ENCODE measurements at places on chromosomes 12 and 14.

DNA sequence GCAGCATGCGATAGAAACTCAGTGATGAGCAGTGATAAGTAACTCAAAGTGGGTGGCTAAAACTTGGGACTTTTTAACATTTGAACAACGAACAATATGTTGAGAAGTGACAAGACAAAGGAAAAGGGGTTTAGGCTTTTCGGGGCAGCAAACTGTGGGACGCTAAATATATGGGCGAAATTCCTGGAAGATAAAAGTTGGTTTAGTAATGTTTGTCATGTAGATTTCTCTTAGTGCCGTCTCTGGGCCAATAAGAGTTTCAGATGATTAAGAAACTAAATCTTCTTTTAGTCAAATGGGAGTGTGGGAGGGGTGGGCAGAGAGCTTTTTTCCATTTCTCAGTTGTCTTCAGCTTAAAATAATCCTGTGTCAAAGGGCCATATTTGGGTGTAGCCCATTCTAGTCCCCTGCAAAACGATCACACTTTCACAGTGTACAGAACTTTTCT lies 41.7 kb upstream of the FUT8 start:
- DNase-seq = no peak

GRCh38 chr14:29773990-29774389 lies 153.7 kb downstream of the PRKD1 start:
- DNase-seq = no peak

- no peak for DNase-seq
Measured at GRCh38 chr14:95482627-95483308, 33.7 kb downstream of the SYNE3 start.

- DNase-seq = peak; percentile 67
Measured at GRCh38 chr14:103561381-103562178, 877 bp downstream of the BAG5 start.

GRCh38 chr14:65824285-65824977 lies 411.9 kb downstream of the FUT8 start:
- DNase-seq = peak; percentile 83

DNA sequence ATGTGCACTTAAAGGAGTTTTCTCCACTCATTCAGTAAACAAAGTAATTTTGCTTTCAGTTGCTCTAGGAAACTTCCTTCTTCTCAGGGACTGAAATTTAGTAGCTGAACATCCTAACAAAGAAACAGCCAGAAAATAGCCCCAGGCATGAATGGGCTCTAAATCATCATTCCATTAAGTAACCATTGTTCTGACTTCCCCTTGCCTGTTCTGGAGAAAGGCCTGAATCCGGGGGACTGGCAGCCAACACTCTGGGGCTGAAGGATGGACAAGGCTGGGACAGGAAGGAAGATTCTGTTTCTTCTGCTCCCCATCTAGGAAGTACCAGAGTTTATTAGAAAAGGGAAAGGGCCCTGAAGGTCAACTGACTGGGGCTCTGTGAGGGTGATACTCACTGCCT lies 104.5 kb downstream of the ESRRB start:
- DNase-seq = no peak

DNA sequence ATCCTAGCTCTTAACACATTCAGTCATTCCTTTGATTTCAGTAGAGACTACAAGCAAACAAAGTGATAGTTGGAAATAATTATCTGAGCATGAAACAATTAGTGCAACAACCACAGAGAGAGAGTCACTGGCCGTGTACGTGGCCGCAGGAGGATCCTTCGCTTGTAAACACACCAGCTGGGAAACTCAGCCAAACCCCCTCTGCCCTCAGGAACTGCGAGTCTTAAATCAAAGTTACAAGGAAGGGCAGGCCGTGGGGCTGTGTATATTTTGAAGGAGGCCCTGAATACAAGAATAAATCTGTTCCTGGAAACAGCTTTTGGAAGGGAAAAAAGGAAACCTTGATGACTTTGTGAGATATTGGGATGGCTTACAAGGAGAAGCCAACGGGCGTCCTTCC lies 164.5 kb downstream of the ANO2 start:
- DNase-seq = peak; percentile 48

DNA sequence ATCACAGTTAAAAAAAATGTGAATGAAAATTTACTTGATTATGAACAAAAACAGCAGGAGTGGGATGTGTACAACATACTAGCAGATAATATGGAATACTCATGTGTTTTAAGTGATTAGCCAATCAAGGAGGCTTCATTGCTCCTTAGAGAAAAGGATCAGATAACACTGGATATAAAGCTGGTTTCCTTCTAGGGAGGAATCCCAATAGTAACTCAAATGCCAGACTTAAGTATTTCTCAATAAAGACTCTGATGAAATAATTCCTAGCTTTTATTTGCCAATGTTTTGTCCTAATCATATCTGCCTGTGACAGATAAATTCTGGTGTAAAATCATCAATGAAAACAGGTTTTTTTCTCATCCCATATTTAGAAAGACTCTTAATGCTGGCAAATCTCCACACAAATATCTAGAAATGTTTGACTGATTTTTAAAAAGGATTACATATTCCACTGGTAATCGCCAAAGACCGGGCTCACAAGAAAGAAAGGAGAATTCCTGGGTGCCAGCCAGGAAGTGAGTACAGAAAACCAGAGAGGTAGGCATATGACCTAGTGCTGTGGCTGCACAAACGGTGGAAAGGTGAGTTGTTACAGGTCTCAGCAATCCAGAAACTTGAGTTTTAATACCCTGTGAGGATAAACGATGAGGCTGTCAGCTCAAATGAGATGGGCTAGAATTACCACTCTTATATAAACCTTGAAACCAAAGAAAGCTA lies 108.6 kb upstream of the TTC7B start:
- DNase-seq = no peak

DNA sequence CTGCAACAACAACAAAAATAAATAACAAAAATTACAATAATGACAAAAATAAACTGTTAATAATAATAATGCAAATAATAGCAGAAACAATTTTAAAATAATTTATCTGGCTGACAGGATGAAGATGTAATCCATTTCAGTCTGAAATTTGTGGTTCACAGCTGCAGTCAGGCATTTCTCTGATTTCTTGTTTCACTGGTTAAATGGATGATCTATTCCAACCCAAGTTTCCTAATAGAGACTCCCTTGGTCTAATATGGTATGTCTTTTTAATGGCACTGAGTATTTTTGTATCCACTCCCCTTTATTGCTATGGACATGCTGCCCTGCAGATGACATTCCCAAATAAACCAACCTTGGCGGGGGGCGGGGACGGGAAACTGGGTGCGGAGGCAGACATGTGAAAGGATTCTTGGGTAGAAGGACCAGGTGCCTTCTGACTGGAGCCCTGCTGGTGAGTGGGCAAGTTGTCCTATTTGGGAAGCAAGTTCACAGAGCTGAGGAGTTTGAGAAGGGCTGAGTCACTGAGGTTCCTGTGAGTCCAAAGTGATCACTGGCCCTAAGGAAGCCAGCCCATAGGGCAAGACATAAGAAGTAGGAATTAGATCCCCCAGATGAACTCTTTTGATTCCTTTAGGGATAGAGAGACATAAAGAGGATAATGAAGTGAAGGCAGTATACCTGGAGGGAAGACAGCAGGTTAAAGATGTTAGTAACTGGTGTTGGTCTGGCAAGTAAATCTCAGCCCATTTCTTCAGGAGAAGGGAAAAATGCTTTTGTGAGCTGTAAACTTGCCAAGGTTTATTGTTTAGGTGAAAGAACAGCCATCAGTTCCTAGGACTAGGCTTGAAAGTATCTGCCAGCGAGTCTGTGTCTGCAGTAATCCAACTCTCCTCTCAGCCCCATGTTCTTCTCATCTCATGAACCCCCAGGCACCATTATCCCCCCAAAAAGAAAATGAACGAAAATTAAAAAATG lies 14.5 kb downstream of the FOXG1 start:
- DNase-seq = peak; percentile 58

- DNase-seq = no peak
Measured at GRCh38 chr14:81305743-81306142, 85.0 kb upstream of the GTF2A1 start.

GRCh38 chr14:23580152-23580926 lies 1.7 kb upstream of the JPH4 start:
- DNase-seq = peak; percentile 33

DNA sequence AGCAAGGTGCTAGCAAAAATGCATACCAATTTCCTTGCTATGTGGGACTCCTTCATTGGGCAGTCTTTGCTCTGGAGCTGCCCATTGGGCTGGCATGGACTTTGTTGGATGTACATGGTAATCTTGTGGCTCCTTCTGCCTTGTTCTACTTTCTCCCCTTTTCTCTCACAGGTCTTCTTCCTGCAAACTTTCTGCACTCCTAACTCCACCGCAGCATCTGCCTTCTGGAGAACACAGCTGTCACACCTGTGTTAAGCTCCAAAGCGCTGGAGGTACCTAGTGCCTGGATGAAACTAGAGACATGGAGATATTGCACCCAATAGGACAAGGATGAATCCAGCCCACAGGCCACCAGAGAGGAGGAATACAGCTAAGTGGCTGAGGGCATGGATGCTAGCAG lies 60.7 kb upstream of the CCND2 start:
- no peak for DNase-seq

GRCh38 chr14:105581551-105582341 lies 55.4 kb downstream of the TMEM121 start:
- peak; percentile 44 for DNase-seq

- DNase-seq = no peak
Measured at GRCh38 chr12:55612646-55613045, 24.0 kb upstream of the OR10P1 start.

GRCh38 chr12:113239288-113239771 lies 18.1 kb downstream of the TPCN1 start:
- DNase-seq = no peak

- no peak for DNase-seq
Measured at GRCh38 chr12:88993651-88994050, 358.6 kb downstream of the DUSP6 start.

DNA sequence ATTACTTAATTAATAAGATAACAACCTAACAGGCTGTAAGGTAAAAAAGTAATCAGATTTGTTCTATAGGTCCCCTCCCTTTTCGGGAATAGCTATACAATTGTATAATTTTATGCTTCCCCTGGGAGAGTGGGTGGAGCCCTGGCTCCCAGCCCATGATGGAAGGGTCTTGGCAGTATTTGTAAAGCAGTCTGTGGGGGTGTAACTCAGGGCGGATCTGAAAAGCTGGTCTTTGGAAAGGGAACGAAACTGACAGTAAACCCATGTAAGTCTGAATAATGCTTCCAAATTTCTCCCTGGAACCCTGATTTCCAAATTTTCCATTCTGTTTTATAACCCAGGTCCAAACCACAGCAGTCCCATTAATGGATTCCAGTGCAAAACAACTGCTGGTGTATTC lies 110.4 kb downstream of the DAD1 start:
- DNase-seq = no peak

DNA sequence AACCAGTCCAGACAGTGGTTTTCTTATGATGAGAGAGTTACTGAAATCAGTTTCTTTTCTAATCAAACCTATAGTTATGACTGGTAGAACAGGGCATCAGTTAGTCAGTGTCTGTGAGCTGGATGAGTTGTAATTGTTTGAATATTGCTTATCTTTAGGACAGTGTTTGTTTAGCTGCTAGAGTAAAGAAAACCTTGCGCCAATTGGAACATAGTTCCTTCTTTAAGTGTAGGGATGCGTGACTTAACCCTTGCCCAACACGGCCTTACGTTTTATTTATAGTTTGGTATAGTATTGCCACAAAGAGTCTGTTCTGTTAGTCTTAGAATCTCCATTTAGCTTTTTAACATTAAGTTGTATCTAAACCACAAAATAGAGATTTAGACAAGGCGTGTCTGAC lies 572.6 kb downstream of the SLC16A7 start:
- no peak for DNase-seq

- DNase-seq = no peak
Measured at GRCh38 chr12:128790221-128790620, 33.5 kb downstream of the SLC15A4 start.

GRCh38 chr12:76237086-76237701 lies 111.0 kb downstream of the BBS10 start:
- no peak for DNase-seq

DNA sequence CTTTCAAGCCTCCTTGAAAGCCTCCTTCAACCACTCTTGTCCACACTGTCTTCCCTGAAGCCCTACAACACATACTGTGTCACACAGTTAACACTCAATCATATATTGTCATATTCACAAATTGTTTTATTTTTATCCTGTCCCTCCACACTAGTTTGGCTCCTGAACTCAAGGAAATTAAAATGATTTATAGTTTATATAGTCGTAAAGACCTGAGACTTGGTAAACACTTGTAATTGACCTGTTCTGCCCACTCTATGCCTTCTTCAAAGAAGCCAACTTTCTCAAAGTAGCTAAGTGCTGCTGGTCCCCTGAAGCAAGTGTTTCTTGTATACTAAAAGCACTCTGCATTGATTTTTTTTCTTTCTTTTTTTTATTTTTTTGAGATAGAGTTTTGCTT lies 15.6 kb upstream of the NEK9 start:
- no peak for DNase-seq

DNA sequence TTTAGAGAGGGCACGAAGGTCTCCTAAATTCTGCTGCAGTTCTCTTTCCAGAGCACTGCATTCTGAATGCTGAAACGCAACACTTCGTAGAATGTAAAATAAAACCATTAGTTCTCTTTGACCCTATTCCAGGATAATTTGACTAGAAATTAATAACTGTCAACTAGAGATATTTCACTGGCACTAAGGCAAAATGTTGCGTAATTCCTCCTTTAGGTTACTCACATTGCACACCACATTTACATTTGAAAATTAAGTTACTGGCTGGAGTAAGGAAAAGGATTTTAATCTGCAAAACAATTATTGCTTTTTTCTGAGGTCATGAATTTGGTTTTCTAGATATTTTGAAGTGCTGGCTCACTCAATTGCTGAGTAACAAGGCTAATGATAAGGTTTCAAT lies 58.0 kb upstream of the TRHDE start:
- no peak for DNase-seq

- DNase-seq = no peak
Measured at GRCh38 chr12:28699029-28699428, 450.0 kb upstream of the FAR2 start.

DNA sequence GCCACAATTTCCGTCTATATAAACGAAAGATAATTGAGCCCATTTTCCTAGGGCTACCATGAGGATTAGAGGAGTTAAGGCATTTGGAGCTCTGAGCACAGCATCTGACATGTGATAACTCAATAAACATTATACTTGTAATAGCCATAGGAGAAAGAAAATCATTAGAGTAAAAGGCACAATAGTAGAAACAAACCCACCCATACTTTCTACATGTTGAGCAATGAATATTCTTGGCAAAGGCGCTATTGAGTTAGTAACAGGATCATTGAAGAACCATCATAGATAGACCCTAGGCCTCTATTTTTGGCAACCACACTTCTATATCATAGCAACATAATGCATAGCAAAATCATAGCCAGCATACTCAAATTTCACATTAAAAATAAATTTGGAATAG lies 664.1 kb downstream of the NOVA1 start:
- no peak for DNase-seq

DNA sequence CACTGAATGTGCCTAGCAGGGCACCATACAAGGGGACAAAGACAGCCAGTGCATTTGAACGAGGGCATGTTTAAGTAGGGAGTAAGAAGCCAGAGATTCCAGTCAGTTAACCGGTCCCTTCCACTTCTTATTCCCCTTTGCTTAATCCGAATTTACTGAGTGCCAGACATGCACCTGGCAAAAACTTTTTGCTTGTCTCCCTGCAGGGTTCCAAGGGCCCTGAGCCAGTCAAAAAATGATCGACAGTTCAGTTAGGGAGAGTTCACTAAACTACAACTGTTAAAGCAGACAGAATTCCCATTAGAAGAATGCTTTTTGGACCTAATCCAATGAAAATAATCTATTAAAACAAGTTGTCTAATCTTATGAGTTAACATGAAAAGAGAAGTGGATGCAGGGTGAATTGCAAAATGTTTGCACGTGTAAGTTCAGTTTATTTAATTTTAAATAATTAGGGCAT lies 193.8 kb downstream of the TMTC2 start:
- no peak for DNase-seq

- DNase-seq = no peak
Measured at GRCh38 chr12:5656836-5657235, 224.9 kb downstream of the NTF3 start.
